Myometrial cell (primary cell): ENCODE measurements at places on chromosomes 6 and 20. TPM values are rescaled to one million over a fixed set of nuclear protein-coding genes. Genes with fewer than 3 reads are reported as not detected.

ENPP1 gene
- 5.5 and 6.7 TPM in 2 replicates for total RNA-seq

FILIP1 gene
- total RNA-seq = not detected in 2 replicates

RGS17 gene
- 9.2 and 13.8 TPM in 2 replicates for total RNA-seq

PRL gene
- total RNA-seq = not detected in 2 replicates

SYNGAP1 gene
- total RNA-seq = 4.1 and 4.3 TPM in 2 replicates

SLC32A1 gene
- total RNA-seq = not detected in 2 replicates

PLCB1 gene
- total RNA-seq = 5.8 and 6.9 TPM in 2 replicates

TPBG gene
- total RNA-seq = 83.3 and 87.1 TPM in 2 replicates

PSORS1C2 gene
- not detected in 2 replicates for total RNA-seq

LGSN gene
- total RNA-seq = not detected in 2 replicates

PHACTR3 gene
- not detected in 2 replicates for total RNA-seq

TINAG gene
- total RNA-seq = not detected in 2 replicates

MICA gene
- 104 and 132 TPM in 2 replicates for total RNA-seq

AFG1L gene
- 2.9 and 6.0 TPM in 2 replicates for total RNA-seq

LIME1 gene
- total RNA-seq = 0.58 and 1.4 TPM in 2 replicates

KIAA0408 gene
- total RNA-seq = 1.4 and 2.8 TPM in 2 replicates

PI3 gene
- total RNA-seq = not detected in 2 replicates

DLK2 gene
- total RNA-seq = 0.86 and 2.3 TPM in 2 replicates

NDUFAF5 gene
- total RNA-seq = 23.9 and 28.0 TPM in 2 replicates

PACRG gene
- total RNA-seq = not detected in 2 replicates
